Dermis microvascular lymphatic vessel endothelial cell (primary cell): ENCODE measurements at places on chromosomes 5 and 9. TPM values are rescaled to one million over a fixed set of nuclear protein-coding genes. Genes with fewer than 3 reads are reported as not detected.

The SPINK4 gene
- not detected in 2 replicates for total RNA-seq

The IL7R gene
- 0.25 and 0.51 TPM in 2 replicates for total RNA-seq

The TLX3 gene
- total RNA-seq = not detected in 2 replicates

The PCDHB6 gene
- under 0.01 and 0.13 TPM in 2 replicates for total RNA-seq
